ENCODE measurements at places on chromosomes 1 and 21.

DNA sequence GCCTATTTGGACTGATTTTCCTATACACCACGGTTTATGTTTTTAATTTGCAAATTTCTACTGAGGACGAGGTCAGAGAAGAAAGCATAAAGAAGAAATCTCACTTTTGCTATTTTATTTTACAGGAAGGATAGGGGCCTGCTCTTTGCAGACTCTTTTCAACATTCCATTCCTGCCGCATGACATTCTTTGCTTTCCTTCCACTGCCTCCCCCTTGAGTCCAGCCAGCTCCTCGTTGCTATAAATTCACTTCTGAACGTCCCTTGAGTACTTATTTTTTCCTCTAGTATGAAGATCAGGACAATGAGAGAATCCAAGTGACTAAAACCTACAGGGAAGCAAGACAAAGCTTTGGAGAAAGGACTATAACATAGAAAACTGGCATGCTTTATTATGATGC, 53.4 kb upstream of the PTGFR start:
- DNase-seq, result no peak

GRCh38 chr1:172343240-172344160, 77.0 kb upstream of the C1orf105 start:
- no peak for DNase-seq

GRCh38 chr1:102891868-102892625, 216.3 kb downstream of the COL11A1 start:
- DNase-seq, result no peak

DNA sequence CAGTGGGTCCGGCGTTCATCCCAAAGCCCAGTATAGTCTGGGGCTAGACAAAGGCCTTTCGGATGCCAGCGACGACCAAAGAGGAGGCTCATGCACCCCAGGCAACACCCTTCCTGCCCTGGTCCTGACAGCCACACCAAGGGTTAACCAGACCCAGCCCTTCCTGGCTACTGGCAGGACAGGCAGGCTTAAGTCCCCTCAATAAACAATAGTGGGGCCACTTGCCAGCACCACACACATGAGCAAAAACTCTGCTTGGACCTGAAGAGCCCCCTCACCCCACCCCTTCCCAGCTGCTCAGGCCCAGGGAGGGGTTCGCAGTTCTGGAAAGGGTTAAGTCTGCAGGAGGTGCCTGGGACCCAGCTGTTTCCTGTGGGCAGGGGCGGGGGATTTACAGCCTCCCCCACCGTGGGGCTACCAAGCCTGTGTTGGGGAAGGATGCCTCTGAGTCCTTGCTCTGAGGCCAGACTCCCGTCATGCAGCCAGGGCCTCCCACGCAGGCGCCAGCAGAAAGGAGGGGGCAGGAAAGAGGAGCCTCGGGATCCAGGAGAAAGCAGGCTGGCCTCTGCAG, 18.2 kb downstream of the PHLDA3 start:
- no peak for DNase-seq

DNA sequence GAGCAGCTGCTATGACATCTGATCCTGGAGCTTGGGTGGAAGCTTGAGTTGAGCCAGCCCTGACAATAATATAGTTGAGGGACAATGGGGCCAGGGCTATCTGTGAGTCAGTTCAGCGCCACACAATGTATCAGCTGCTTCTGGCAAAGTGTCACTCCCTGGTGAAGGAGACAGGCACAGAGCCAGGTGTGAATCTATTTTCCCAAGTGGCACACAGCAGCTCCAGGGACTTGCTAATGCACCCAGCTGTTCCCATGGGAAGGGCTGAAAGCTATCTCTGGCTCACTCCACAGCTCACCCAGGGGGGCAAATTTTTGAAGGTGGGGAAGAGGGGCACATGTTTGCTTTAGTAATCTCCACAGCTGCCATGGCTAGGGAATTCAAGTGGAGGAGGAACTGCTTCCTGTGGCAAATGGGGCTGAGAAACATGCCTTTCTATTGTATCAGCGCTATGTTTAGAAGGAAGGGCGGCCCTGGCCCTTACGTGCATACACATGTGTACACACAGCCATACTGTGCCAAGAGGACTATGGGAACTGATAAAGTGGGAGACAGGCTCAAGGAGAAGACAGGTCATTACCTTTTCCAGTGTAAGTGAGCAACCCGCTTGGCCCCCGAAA, 2.2 kb downstream of the CYB5R1 start:
- DNase-seq, result no peak

DNA sequence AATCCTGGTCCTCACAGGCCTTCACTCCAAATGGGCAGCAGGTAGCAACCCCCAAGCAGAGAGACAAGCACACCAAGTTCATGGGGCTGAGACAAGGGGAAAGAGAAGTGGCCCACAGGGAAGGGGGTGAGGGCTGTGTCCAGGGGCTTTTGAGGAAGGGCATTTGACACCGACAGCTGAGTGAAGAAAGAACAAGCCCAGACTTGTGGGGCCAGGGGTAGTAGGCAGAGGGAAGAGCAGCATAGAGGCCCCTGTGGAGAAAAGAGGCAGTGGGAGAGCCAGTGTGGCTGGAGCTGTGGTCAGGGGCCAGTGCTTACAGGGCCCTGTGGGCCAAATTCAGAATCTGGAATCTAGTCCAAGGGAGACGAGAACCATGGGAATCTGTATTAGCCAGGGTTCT, 85.4 kb downstream of the IGSF21 start:
- DNase-seq, result no peak

- DNase-seq, result no peak
Observed at GRCh38 chr1:2050461-2050792, 216 bp downstream of the PRKCZ start.

- no peak for DNase-seq
Observed at GRCh38 chr21:26188422-26188821, 17.9 kb upstream of the APP start.

DNA sequence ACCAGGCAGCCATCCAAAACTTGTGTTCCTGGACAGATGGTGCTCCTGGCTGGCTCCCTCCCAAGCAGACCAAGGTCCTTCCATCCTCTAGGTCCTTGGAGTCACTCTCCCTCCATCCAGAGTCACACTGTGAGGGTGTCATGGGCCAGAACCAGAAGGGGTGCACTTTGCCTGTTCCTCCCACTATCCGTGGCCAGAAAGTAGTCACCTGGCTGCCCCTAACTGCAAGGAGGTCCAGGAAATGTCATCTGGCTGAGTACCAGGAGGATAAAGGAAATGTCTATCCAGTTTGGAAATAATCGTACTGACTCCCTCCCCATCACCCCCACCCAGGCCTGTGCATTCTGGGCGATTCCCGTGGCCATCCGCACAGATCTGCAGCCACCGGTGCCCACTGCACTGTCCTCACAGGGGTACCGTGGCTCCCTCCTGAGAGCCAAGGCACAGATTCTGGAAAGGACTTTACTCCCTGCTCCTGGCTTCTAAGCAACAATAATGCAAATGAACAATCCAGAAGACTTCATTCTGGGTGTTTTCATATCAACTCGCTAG, 253.2 kb downstream of the NPHP4 start:
- DNase-seq, result no peak

GRCh38 chr1:201640624-201641023, 101.7 kb downstream of the NAV1 start:
- DNase-seq, result no peak

DNA sequence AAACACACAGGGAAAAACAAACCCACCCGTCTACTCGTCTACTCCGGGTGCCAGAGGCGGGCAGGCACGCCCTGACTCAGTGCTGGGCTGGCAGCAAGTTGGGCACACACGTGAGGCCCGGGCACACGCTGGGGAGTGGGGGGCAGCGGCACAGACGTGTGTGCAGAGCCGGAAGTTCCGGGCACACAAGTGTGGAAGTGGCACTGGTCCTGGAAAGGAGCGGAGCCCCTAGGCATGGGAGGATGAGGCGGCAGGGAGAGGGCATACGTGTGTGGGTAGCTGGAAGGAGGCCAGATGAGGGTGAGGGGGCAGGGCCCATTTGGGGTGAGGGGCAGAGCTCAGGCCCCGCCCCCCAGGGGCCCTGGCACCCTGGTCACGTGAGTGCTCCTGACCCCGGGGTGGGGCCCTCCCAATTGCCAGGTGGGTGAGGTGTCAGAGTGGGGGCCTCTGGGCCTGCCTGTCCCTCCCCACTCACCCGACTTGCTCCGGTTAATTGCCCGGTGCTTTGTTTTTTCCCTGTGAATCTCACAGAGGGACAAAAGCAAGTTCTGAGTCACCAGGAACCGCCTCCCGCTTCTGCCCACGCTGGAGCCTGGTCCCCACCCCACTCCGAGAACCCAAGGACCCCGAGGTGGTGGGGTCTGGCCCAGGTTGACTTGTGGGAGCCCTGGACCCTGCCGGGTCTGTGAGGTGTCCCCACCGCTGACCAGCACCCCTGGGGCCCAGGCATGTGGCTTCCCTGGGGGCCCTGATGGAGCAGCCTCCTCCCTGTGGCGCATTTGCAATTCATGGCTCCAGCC, 104.8 kb upstream of the CASZ1 start:
- no peak for DNase-seq

DNA sequence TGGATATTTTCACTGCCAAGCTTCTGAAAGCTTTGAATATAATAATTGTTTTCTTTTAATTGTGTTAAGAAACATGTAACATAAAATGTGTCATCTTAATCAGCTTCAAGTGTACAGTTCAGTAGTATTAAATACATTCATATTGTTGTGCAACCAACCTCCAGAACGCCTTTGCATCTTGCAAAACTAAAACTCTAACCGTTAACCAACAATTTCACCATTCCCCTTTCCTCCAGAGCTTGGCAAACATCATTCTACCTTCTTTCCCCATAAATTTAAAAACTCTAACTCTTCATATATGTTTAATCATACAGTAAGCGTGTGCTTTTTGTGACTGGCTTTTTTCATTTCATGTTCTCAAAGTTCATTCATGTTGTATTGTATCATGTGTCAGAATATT, 2.1 kb downstream of the MNDA start:
- DNase-seq, result no peak

GRCh38 chr1:45536886-45537285, 13.7 kb upstream of the AKR1A1 start:
- DNase-seq, result no peak

DNA sequence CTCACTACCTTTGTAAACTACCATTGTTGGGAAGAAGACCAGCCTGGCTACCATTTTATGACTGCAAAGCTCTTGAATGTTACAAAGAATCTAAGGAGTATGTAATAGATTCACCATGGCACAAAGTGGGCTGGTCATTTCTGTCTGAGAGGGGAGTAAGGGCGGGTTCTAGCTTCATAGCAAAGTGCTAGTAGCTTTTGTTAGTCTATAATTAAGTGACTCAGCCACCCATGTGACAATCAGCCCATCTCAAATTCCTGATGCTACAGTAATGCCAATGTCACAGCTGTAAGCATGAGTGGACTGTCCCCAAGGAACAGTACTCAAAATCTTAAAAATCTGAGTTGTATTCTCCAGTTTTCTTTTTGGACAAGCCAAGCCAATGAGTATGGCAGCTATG, 15.4 kb upstream of the OTUD3 start:
- no peak for DNase-seq

DNA sequence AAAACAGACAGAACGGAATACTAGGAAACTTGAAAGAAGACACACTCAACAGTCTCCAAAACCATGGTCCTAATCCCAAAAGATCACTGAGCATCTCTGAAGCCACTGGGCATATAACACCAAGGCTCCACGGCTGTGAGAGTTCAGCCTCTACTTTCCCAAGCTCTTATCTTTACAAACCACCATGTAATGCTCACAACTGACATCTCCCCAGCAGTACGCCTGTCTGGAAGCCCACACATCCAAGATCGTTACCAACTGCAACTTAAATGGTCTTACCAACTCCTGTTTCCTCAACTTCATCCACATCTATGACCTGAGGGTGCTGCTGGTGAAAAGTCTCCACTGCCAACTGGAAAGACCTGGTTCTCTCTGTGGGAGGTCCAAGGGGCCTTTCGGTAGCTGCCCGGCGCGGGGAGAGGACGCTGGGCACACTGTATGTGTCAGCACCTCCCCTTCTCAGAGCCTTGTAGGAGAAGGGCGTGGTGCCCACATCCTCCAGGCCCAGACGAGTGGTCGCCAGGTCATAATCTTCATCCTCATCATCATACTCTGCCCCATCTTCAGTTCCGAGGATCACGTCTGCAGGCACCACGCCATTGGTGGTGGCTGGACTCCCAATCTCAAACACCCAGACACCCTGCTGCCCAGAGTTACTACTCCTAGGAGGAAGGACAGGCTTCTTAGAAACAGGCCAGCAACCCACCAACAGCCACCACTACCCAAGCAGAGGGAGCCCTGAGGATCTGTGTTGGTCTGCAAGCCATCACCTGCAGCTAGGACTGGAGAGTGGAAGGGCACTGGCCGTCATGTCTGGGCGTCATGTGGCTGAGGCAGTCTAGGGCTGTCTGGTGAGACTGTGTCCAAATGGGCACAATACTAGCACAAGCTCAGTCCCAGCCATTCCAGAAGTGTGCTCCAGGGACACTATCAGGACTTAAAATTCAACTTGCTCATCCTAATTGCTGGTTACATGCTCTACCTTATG, 23.0 kb downstream of the NID1 start:
- no peak for DNase-seq

- DNase-seq, result no peak
Observed at GRCh38 chr1:211280910-211281309, 21.7 kb downstream of the RCOR3 start.

DNA sequence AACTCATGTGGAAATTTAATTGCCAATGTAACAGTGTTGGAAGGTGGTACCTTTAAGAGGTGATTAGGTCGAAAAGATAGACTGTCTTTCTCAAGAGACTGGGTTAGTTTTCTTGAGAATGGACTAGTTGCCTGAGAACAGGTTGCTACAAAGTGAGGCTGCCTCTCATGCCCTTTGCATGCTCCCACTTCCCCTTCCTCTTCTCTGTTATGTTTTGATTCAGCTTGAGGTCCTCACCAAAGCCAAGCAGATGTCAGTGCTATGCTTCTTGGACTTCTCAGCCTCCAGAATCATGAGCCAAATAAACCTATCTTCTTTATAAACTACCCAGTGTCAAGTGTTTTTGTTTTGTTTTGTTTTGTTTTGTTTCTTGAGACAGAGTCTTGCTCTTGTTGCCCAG, 187.0 kb upstream of the RUNX1 start:
- DNase-seq, result no peak

DNA sequence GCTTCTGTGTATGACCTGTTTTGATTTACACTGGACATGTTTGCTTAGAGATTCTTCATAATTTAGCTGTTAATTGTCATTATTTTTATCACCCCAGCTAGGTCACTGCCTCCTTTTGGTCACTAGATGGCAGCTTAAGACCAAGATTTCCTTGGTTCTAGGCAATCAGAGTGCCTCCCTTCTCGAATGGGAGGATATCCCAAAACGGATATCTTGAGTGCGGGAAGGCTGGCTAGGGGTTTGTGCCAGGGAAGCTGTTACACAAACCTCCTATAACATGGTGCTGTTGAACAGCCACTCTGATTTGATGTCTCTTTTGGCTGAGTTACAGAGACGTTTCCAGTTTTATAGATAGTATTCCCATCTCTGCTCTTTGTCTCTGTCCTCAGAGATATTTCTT, 283.5 kb downstream of the S1PR1 start:
- DNase-seq, result no peak

GRCh38 chr1:63777286-63777685, 3.5 kb downstream of the ROR1 start:
- no peak for DNase-seq

- no peak for DNase-seq
Observed at GRCh38 chr1:155254714-155255242, 505 bp downstream of the ENTREP3 start.
